ENCODE measurements at places on chromosomes 2 and 18.

GRCh38 chr2:23487735-23488492, 102.9 kb downstream of the KLHL29 start:
- no peak for DNase-seq

DNA sequence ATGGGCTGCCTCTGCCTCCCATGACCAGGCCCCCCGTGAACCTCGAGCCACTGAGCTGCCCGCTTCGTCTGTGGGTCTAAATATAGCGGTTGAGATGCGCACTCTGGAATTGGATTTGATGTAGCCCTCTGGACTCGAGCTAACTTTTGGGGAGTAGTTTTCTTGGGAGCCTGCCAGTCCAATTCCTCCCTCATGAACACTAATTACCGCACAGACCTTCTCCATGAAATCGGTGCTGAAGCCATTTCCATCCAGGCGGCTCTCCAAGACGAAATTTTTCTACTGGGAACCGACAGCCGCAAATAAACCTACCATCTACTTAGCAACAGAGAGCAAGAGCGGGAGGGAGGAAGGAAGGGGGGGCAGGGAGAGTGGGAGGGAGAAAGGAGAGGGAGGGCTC, 63.6 kb downstream of the CELF4 start:
- DNase-seq, result no peak

DNA sequence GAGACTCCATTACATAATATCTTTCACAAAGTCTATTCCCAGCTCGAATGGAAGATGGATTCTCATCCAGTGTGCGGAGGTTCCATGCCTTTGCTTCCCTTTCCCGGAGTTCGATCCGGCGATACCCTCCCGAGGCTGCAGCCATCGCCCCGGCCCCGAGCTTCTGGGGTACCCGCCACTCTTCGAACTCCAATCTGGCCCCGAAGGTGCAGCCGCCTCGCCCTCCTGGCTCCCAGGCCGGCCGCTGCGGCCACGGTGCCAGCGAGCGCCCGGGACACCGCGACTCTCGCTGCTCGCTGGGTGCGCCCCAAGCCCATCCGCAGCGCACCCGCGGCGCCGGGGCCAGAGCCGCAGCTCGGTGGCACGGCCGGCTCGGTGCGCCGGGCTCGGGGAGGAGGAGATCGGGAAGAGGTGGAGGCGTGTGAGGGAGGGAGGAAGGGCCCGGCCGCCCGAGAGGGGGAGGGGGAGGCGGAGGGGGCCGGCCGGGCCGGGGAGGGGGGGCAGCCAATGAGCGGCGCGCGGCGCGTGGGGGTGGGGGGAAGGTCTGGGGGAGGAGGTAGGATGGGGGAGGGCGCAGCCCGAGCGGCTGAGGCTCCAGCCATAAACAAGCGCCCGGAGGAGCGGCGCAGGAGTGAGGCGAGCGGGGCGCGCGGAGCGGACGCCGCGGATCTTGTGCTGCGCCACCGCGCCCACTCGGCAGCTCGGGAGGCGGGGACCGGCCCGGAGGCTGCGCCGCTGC, at the start of gene CRIM1:
TSS of gene CRIM1 (plus strand) at position 628 of the 739 bp plus-strand sequence. CDS start 515 bp downstream, outside the sequence.
- DNase-seq, result no peak

DNA sequence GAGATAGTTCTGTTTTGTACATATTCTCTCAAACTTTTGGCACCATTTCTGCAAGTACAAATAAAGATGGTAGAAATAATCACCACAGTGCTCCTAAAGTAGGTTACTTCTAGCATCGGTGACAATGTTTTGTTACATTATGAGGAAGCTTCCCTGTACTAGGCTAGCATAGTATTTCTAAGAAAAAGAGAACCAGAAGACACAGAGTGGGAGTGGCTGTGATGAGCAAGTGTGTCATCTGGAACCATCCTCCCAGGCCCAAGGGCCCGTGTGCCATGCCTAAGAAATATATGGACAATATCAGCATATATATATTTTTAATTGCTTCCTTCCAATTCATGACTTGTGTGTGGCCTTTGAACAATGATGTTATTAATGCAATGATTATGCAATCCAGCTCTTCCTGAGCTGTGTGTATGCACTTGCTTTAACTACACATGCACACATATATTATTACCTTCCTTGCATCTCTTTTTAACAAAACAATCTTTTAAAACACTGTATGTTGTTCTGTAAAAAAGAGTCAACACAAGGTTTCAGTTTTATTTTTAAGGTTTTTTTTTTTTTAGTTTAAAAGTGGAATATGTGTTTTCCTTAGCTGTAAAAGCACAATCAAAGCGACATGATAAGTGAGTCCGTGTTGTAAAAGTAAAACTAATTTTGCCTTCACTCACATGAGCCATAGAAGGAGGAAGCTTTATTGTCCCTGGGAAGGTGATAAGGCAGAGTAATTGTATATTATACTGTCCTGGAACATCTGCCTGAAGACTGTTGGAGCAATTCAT, 303.9 kb downstream of the ZNF407 start:
- no peak for DNase-seq

GRCh38 chr18:2559249-2559648, 12.1 kb downstream of the METTL4 start:
- no peak for DNase-seq
